ENCODE measurements at places on chromosomes 6 and 20.

- no peak for DNase-seq
Measured at GRCh38 chr20:34110745-34111641, 1.1 kb downstream of the EIF2S2 start.

DNA sequence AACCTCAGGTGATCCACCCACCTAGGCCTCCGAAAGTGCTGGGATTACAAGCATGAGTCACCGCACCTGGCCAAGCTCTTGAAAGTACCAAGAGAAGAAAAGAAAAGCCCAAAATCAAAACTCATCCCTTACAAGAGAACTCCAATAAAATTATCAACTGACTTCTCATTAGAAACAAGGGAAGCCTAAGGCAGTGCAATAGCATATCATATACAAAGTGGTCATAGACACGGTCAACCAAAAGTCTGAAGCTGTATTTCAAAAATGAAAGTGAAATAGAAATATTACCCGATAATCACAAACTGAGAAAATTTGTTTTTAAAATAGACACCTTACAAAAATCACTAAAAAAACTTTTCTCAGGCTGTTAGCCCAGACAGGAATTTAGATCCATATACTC, 1321.1 kb upstream of the GJE1 start:
- no peak for DNase-seq

DNA sequence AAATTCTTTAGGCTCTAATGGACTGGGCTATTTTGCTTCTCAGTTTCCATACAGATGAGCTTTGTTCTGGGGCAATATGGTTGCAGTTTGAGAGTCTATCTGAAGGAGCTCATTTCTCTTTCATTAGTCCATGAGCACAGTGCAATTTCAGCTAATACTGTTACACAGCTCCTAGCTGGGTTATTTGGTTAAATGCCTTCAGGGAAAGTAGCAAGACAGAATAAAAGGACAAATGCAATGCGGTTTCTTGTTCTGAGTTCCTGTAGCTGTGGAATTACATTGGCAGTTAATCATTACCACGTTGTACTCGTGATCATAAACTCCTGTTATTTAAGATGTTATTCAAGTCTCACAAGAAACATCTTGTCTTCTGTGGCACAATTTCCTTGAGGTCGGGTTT, 127.7 kb downstream of the BFSP1 start:
- no peak for DNase-seq

GRCh38 chr6:92404281-92404680, 1015.1 kb downstream of the EPHA7 start:
- DNase-seq = no peak

- no peak for DNase-seq
Measured at GRCh38 chr6:166419717-166420116, 37.0 kb upstream of the MPC1 start.

DNA sequence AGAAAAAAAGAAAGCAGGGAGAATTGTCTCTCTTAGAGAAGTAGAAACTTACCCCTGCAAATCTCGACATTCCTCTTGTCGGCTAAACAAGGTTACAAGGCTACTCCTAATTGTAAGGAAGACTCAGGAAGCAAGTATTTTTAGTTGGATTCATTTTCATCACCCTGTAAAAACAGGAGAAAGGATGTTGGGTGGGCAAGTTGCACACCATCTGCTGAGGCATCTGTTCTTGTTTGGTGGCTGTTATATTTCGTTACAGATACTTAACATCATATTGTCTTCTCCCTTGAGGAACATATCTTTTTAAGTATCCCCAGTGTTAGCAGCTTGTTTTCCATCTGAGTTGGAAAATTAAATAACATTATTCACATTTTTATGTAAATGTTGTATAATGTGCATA, 187.5 kb downstream of the PLCB4 start:
- DNase-seq = no peak

DNA sequence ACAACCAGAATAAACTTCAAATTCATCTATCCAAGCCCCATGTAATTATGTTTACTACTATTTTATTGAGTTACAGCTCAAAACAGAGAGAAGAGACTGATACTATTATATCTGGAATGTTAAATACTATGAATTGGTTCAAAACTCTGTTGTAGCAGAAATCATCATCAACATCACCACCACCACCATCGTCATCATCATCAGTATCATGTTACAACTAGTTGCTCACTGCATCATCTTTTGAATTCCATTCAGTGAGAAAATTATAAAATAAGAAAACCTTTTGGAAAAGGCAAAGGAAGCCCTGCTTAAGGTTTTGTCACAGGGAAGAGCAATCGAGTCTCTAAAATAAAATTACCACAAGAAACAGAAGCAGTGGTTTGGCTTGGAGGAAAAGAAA, 36.2 kb upstream of the THEMIS start:
- DNase-seq = no peak

GRCh38 chr6:129921169-129921817, 60.2 kb upstream of the TMEM244 start:
- DNase-seq = no peak

DNA sequence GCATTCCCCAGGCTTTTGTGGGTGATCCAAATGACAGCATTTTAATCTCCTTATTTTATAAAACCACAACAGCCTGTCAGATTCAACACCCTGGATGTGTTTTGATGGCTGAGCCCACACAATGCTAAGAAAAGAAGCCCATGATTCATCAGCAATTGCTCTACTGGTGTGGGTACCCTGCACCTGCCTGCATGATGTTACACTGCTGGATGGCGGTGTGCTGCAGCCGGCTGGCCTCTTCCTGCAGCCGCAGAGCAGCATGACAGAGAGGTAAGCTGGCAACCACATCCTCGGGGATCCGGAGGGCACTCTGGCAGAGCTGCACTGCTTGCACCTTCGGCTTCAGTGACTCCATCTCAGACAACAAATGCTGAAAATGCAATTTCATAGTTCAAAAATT, 327.5 kb downstream of the SYNE1 start:
- peak; percentile 64 for DNase-seq

GRCh38 chr20:50861012-50861411, 66.2 kb downstream of the BCAS4 start:
- DNase-seq = no peak

GRCh38 chr6:166834049-166834448, 122.3 kb downstream of the RNASET2 start:
- DNase-seq = no peak

GRCh38 chr6:29965563-29965872, 23.2 kb downstream of the HLA-A start:
- DNase-seq = no peak

GRCh38 chr6:35061651-35062410, 79.3 kb downstream of the TCP11 start:
- no peak for DNase-seq

All from stimulated activated CD4-positive, alpha-beta T cell treated with anti-CD3 and anti-CD28 coated beads, Interleukin-4, amount 100 ng/mL, for 4 hours (primary cell).